ENCODE measurements at places on chromosomes 11 and 22.
A peak's percentile ranks its signal among the peaks of the same experiment; 100 is the strongest.

DNA sequence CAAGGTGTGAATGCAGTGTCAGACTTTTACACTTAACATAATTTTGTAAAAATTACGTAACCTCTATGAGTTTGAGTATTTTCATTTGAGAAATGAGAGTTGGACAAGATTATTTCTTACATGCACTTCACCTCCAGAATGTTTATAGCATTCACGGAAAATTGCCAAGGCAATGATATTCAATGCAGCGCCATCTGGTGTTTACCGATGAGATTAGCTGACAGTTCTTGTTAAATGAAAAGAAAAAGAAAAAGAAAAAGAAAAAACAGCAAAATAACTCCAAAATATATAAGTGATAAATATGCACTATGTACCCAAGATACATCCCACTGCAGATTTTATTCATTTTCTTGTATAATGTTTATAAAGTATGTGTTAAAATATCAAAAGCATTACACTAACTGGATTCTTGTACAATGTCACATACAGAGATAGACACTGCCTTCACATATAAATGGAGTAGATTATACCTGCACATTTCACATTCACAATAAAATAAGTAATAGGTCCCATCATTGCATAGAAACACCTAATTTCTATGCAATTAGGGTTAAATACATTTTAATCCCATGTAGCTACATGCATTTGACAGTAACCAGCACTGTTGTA lies 976.3 kb upstream of the FAT3 start:
- DNase-seq = peak; percentile 43

- DNase-seq = no peak
Observed at GRCh38 chr11:73113426-73113825, 28.7 kb downstream of the FCHSD2 start.

- peak; percentile 72 for DNase-seq
Observed at GRCh38 chr11:64251016-64251752, at the start of gene PLCB3. Gene PLCB3 (plus strand): TSS chr11:64251530. CDS start chr11:64251650, 120 bp downstream.

DNA sequence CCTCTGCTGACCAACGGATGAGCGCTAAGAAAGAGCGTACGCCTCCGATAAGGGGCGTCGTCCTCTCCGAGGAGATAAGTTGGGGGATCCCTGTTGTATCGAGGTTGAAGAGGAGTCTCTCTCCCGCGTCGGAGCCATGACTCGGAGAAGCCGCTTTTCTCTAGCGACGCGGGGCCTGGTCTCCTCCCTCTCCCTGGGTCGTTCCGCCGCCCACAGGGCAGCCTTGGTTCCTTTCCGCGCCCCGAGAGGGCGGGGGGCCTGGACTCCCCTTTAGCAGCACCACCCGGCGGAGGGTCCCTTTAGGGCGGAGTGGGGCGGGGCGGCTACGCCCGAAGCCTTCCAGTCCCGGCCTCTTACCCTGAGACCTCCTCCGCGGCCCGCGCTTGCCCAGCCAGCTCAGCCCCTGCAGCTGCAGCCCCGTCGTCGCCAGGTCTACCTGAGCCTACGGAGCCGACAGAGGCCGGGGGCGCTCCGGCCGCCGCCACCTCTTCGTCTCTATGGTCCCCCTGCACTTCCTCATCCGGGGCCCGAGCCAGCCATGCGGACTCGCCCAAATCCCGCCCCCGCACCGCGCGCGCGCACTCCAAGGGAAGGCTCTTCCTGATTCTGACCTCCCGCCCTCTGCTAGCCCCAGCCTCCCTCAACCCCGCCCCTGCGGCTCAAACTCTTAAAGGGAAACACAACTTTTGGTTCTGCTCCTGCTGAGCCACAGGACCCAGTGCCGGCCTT lies at the start of gene PRR14L:
TSS of gene PRR14L (minus strand) at position 497 of the 729 bp plus-strand sequence. CDS start 11,272 bp downstream, outside the sequence.
- DNase-seq = peak; percentile 100

GRCh38 chr11:134101282-134101681 lies 32.4 kb downstream of the JAM3 start:
- DNase-seq = no peak

- peak; percentile 62 for DNase-seq
Observed at GRCh38 chr22:26364066-26365015, 64.7 kb upstream of the ASPHD2 start.

DNA sequence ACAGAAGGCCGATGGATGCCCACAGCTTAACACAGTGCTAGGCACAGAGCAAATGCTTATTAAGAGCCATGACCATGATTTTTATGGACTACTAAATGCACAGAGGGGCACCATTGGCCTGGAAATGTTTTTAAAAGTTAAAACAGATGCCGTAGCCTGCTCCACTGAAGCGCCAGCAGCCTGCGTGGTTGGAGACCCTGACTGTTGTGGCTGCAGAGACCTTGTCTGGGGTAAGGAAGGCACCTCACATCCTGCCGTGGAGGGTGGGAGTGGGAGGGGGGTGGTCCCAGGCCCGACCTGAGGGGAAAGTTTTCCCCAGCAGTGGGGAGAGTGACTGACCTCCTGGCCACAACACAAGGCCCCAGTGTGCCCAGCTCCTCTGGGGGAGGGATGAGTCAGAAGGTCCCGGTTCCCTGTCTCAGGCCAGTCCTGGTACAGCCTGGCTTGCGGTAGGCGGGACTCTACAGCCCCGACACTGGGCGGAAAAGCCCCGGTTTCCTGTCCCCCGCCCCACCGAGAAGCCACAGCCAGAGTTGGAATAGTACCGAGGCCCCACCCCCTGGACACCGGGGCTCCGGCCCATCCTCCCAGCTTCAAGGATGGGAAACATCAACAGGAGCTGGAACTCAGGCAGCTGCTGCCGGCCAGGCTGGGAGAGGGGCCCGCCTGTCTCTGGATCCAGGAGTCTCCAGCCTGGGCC lies 7.0 kb downstream of the CHST1 start:
- no peak for DNase-seq

- no peak for DNase-seq
Observed at GRCh38 chr11:69377029-69377952, 83.3 kb downstream of the MYEOV start.

GRCh38 chr11:28490773-28491382 lies 382.7 kb downstream of the METTL15 start:
- DNase-seq = no peak

DNA sequence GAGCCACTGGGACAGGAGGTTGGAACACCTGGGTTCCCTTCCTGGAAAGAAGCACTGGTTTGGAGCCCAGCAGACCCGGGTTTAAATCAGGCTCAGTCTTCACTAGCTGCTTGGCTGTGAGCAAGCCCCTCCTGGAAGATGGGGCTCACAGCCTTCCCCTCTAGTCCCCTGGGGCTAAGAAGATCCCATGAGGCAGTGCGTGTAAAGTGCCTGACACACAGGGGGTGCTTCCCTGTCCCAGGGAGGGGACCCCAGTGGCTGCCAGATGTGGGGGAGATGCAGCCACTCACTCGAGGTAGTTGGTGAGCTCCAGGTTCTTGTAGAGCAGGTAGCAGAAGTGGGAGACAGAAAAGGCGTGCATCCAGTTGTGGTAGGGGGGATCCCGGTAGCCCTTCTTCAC lies 93.2 kb downstream of the PDE2A start:
- DNase-seq = no peak

DNA sequence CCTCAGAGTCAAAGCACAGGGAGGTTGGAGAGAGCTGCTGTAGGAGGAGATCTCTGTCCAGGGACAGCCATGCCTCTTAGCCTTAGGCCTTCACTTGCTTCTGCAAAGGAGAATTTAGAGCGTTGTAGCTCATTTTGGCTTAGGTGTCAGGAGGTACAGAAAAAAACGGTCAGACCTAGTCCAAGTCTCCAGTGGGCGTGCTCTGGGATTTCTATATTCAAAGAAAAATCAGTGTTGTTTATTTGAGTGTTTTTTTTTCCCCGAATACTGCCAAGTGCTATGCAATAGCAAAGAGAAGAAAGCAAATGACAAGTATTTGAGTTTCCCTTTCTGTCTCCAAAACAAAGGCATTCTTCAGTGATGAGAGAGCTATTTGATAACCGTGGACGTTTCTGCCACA lies 22.7 kb upstream of the OPCML start:
- no peak for DNase-seq

DNA sequence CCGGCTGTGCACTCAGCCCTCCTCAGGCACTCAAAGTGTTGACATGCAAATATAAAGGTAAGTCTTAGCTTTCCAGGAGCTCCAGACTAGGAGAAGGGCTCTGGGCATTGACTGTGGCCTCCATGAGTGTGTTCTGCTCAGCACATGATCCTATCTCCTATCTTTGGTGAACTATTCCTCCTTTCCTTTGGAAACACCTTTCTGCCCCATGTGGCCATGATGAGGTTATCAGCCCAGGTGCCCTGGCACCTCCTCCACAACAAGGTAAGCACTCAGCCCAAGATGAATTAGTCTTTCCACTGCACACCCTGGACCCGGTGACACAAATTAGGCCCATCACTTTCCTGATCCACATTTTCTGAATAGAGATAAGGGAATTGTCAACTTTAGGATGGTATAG lies 37.9 kb upstream of the LMO1 start:
- DNase-seq = no peak

GRCh38 chr11:72493426-72494108 lies 59.2 kb upstream of the CLPB start:
- no peak for DNase-seq

GRCh38 chr11:95076416-95076815 lies 9.7 kb downstream of the SRSF8 start:
- DNase-seq = no peak

GRCh38 chr22:29726512-29727130 lies 6.8 kb downstream of the CABP7 start:
- no peak for DNase-seq

DNA sequence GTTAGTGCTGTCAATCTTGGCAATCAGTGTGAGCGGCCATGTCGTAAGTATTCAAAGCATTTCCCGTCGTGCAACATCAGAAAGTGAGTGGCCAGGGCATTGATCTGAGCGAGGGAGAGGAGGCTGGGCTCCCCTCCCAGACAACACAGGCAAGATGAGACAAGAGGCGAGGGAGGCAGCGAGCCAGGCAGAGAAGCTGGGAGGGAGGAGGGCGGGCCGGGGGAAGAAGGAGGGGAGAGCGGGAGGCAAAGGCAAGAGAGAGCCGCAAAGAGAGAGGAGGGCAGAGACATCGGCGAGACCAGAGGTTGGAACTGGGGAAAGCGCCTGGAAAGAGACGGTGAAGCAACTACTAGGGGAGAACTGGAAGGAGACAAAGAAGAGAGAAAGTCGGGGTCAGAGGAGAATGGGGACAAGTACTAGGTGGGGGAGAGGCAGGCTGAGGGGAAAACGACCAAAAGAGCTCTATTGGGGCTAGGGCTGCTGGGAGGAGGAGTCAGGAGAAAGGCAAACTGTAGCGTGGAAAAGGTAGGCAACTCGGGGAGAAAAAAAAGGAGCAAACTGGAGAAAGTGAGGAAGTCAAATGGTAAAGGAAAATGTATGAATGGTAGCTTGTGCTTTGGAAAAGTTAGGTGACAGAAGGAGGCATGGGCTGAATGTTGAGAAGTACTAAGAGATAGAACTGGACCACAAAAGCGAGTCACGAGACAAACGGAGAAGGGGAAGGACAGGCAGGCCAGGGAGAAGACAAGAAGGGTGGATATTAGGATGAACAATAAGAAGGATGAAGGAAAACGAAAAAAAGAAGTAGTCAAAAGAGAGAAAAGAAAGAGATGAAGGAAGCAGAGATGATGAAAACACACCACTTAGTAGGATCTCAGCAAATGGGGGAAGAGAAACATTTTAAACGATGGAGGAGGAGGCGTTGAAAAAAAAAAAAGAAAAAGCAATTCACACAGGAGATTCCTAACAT lies 130.5 kb upstream of the C11orf58 start:
- DNase-seq = peak; percentile 70

- no peak for DNase-seq
Observed at GRCh38 chr11:86514453-86514852, 139.8 kb downstream of the CCDC81 start.

GRCh38 chr11:18221274-18221876 lies 15.2 kb downstream of the SAA4 start:
- DNase-seq = no peak

DNA sequence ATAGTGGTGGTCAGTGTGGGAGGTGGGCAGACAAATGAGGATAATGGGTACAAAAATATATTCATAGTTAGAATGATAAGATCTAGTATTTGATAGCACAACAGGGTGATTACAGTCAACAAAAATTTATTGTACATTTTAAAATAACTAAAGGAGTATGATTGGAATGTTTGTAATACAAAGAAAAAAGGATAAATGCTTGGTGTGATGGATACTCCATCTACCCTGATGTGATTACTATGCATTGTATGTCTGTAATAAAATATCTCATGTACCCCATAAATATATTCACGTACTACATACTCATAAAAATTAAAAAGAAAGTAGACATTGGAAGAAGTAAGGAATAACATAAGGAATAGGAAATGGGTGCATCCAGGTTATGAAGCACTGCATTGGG lies 15.4 kb downstream of the RRP8 start:
- no peak for DNase-seq

GRCh38 chr22:50253046-50253915 lies 2.2 kb upstream of the HDAC10 start:
- DNase-seq = no peak

GRCh38 chr11:83502041-83502440 lies 215.9 kb upstream of the CCDC90B start:
- DNase-seq = no peak

GRCh38 chr22:30668386-30668710 lies 673 bp upstream of the DUSP18 start:
- no peak for DNase-seq

- no peak for DNase-seq
Observed at GRCh38 chr11:34300926-34301295, 56.9 kb downstream of the ABTB2 start.

DNA sequence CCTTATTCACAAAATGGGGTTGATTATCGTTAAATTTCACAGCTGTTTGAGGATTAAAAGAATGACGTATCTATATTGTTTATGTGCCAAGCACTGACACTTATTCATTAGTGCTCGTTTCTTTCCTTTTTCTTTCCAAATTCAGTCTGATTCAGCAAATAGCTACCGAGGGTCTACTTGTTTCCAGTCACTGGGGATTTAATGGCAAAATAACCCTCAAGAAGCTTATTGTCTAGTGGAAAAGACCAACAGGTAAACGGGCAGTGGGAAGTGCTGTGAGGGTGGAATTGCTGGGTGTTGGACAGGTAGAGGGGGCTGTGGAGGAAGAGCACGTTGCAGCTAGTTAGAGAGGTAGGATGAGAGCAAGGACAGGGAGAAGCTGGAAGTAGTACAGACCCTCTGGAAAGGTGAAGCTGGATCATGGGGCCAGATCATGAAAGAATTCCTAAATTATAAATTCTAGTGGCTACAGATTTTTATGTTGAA lies 48.3 kb upstream of the BIRC3 start:
- no peak for DNase-seq

DNA sequence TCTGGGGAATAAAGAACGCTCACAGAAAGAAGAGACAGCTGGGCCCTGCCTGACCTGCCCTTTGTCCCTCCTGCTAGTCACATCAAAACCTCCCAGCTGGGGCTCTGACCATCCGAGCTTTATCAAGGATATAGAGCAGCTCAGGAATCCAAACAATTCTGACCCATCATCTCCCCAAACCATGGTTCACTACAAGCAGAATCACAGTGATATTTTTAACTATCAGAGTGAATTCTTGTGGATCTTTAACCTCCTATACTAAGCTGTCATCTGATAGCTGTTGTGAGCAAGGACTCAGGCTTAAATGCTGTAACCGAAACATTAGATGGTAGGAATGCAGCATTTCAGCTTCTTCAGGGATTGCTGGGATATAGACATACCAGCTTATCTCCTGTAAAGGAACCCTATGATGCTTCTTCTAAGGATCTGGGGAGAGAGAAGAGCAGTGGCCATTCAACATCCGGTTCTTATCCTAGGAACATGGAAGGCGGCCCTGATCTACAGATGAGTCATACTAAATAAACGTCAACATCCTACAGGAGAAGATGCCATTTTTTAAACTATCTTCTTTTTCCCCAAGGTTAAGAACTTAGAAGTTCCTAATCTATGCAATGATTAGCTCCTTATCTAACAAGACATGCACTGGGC lies 84.7 kb upstream of the AKIP1 start:
- no peak for DNase-seq
